Left hindlimb (tissue), 1 donor: ENCODE measurements at places on chromosomes 3 and 15.

DNA sequence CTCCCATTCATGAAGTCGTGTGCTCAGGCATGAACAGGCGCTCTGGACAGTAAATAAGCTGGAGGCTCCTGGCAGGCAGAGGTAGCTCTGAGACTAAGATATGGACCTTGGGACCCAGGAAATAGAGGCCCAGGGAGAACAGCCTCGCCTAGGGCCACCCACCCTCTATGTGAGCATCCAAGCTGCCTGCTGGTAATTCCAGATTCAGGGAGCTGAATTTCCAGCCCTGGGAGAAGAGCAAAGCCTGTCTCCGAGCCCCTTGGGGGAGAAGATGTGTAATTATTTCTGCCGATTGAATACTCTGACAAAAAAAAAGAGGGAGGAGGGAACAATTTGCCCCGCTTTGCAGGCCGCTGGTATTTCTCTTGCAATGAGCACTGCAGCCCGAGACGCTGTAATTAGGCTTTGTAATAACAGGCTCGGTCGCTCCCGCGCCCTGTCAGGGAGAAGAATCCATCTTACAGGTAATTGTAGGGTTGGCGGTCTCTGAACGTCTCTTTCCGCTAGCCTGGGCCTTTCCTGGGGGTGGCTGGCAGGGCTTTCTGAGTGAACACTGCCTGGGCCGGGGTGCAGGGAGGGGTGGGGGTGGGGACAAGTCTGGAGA is 131.5 kb downstream of the WNT7A start:
- DNase-seq, result peak; percentile 54

DNA sequence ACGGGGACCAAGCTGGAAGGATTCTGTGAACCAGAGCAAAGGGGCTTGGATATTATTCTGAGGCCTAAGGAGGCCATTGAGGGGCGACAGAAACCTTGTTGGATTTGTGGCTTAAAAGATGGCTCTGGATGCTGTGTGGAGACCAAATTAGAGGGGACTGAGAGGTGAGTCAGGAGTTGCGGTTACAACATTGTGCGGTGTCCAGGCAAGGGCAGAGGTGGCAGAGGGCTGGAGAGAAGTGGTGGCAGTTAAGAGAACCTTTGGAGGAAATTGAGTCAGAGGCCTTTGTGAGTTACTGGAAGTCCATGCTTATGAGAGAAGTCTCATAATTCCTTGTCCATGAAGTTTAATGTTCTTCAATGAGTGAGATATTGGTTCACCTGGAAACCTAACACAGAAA is 143.2 kb downstream of the FAM43A start:
- DNase-seq, result no peak

GRCh38 chr15:74843891-74844299 is 939 bp upstream of the ULK3 start:
- DNase-seq, result no peak

- DNase-seq, result no peak
These were observed 116.5 kb downstream of the ANO10 start for GRCh38 chr3:43505351-43505750.

DNA sequence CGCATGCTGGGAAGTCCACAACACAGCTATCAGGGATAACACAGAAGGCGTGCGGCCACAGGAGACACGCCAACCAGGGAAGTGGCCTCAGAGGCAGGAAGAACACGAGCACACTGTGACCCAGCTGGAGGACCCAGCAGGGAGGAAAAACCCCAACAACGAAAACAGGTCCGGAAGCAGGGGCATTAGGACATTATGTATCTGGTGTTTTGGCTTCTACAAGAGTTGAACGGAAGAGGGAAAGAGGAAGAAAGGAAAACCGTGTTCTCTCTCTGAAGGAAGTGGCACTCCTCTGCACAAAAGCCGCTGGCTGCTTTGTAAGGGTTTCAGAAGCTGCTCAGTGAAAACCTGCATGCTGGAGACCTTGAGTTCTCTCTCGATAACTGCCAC is 61.8 kb downstream of the HACD2 start:
- DNase-seq, result no peak

GRCh38 chr3:33153782-33154181 is 40.0 kb downstream of the CRTAP start:
- DNase-seq, result no peak

- DNase-seq, result no peak
These were observed 10.8 kb downstream of the PLA2G4D start for GRCh38 chr15:42083605-42083908.

DNA sequence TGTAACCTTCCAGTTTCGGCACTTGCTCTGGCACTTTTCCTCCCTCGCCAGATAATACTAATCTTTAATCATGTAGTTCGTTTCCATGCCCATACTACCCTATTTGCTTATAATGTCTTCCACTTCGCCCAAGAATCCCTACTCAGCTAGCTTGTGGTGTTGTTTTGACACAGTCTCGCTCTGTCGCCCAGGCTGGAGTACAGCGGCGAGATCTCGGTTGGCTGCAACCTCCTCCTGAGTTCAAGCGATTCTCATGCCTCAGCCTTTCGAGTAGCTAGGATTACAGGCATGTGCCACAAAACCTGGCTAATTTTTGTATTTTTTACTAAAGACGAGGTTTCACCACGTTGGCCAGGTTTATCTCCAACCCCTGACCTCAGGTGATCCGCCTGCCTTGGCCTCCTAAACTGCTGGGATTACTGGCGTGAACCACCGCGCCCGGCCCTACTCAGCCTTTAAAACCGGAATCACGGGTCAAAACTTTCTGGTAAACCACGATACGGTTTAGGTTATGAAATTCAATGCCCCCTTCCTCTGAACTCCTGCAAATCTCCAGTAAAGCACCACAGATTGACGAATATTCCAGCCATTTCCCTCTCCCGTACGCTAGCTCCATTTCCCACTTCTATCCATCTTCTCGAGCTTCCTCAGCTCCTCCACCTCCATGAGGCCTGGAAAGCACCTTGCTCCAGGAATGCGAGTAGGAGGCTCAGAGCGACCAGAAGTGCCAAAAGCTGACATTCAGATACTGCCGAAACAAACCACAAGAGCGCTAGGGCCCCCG is 878 bp upstream of the RAD51 start:
- no peak for DNase-seq

DNA sequence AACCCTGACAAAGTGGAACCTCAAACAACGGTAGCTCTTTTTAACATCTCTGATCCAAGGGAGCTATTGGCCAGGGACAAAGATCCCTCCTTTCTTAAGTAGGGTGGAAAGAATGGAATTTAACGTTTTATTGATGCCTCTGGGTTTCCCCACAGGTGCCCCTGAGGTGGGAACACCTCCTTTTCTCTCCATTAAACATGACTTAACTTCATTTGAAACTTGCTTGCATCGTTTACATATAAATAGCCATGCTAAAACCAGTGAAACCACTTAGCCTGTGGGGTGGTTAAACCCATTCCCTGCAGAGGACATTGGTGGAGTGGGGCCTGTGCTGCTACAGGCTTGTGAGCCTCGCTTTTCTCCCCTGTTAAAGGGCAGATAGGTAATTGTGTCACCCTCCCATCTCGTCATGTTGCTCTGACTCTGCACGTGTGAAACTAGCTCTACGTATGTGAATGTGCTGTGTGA is 9.7 kb downstream of the CGNL1 start:
- no peak for DNase-seq

GRCh38 chr3:101179637-101180036 is 140.7 kb downstream of the IMPG2 start:
- DNase-seq, result no peak

DNA sequence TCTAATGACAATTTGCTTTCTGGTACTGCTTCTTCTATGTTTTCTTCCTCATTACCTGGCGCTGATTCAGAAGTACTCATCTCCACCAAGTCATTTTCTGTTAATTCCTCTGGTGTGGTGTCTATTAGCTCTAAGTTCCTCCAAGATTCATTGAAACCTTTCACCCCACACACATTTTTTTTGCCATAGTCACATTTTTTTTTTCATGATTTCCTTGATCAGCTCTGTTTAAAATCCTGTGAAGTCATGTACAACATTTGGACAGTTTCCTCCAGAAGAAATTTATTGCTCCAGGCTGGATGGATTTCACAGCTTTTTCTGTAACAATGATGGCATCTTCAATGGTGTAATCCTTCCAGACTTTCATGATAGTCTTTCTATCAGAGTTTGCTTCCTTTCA is 243.2 kb upstream of the VEPH1 start:
- DNase-seq, result no peak

- DNase-seq, result no peak
These were observed 64.7 kb downstream of the ARRDC4 start for GRCh38 chr15:98025237-98025636.

GRCh38 chr3:53147151-53147902 is 13.7 kb upstream of the PRKCD start:
- DNase-seq, result no peak

DNA sequence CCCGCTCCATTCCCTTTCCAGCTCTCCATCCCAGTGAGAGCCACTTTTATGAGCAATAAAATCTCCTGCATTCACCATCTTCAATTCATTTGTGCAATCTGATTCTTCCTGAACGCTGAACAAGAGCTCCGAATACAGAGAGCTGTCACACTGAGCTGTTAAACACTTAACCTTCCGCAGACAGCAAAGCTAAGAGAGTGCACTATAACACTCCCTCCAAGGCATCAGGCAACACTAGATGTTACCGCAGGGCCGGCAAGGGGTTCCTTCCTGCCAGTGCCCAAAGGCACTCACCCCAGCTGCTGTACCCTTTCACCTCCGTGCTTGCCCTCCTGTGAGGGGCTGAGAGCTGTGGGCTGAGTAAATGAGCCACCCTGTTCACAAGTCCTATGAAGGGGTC is 85.6 kb downstream of the BCHE start:
- no peak for DNase-seq

DNA sequence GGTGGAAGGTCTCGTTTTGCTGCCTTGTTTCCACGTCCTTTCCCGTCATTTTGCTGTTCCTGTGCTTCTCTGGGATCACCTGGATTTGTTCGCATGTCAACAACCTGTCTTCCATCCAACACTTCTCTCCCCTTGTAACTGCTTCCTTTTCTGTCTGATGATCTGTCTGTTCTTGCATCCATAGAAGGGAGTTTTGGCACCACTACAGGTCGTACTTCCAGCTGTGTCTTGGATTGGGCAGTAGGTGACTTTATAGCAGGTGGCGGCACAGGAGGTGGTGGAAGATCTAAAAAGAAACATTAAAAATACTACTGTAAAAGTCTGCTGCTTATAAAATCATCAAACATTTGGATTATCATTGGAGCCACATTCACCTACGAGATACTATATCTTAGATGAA is 1161.0 kb downstream of the ROBO1 start:
- DNase-seq, result no peak

DNA sequence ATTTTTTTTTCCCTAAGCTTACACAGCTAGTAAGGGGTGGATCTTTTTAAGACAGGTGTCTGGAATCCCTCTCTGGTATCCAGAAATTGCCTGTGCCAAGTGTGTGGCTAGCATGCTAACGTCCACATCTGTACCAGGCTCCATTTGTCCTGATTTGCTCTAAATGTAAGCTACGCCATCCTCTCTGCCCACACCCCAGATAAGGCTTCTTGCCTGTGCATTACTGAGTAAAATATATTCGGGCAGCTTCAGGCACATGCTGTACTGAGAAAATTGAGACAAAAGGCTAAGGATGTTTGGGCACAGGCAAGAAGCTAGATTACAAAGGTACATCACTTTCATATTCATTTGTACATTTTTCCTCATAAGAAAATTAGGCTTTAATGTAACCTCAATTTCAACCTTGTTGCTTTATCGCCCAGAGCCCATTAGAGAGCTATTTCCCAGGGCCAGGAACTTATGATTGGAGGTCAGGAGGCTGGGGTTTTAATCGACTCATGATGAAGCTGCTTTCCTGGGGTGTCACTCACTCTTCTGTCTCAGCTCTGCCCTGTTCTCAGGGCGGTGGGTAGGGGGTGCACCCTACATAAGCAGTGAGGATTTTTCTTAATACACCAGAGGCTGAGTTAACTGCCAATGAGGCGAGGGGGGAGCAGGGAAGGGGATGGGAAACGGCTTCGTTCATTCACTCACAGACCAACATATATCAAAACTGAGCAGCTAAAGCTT is 106.3 kb downstream of the RORA start:
- no peak for DNase-seq

DNA sequence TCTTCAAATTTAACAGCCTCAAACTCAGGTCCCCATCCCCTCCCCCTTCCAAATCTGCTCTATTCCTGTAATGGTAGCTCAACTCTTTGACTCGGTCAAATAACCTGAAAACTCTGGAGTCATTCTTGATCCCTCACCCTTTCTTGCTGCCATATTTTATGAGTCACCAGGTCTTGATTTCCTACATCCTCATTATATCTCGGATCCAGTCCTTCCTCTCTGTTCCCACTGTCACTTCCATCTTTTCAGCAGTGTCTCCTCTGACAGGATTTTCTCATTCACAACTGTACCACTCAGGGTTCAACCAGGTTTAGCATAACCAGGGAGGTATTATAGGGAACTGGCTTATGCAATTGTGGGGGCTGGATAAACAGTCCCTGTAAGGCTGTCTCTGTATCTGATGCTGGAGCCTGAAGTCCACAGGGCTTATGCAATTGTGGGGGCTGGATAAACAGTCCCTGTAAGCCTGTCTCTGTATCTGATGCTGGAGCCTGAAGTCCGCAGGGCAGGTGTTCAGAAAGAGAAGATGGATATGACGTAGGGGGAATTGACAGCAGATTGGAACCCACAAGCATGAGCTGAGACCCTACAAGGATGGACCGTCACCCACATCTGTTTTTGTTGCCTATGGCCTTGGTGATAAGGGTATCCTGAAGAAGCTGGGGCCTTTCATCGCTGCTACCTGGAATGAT is 9.1 kb upstream of the FETUB start:
- no peak for DNase-seq

GRCh38 chr15:95129574-95129973 is 898.2 kb downstream of the MCTP2 start:
- no peak for DNase-seq

GRCh38 chr15:70855764-70856163 is 1.8 kb upstream of the LARP6 start:
- DNase-seq, result no peak

DNA sequence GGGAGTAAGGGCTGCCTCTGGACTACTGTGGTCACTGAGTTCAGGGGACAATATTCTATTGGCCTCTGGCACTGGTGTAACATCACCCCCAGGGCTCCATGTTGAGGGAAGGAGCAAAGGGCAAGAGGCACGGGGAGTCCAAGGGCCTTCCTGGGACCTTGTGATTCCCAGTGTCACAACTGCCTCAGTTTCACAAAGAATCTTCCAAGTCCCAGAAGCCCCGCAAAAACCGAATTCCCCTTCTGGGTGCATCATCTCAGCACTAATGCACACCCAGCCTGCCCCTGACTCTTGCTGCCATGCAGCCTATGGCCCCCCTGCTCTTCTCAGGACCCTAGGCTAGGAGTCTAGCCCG is 5.5 kb downstream of the AMOTL2 start:
- DNase-seq, result no peak

DNA sequence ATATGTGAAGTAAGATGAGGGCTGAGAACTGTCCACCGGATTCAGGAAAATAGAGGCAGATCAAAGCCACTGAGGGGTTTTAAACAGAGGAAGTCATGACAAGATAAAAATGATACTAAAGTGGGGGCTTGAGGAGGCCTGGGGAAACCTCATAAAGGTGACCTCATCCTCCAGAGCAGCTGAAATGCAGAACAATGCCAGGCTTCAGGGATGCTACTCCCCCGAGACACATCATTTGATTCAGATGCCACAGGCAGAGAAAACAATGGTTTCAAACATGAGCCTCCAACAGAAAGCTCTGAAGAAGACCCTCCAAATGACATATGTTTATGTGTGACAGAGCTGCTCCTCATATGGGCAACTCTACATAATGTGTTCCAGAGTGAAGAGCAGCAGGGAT is 6.4 kb downstream of the CFAP20DC start:
- DNase-seq, result no peak
